ENCODE measurements at places on chromosomes 4 and X. TPM values are rescaled to one million over a fixed set of nuclear protein-coding genes. Genes with fewer than 3 reads are reported as not detected.

The PTTG2 gene
- 1.9 TPM for total RNA-seq

The GABRE gene
- not detected for total RNA-seq

- H3K4me1 ChIP-seq = no peaks in the 10 kb centered on the region
- H3K27me3 ChIP-seq = no peaks in the 10 kb centered on the region
- H3K4me3 ChIP-seq = no peak overlapping the region
- no peak for DNase-seq
- H3K27ac ChIP-seq = no peak overlapping the region
Observed at GRCh38 chr4:121990489-121990888, 38.6 kb upstream of the TRPC3 start.

DNA sequence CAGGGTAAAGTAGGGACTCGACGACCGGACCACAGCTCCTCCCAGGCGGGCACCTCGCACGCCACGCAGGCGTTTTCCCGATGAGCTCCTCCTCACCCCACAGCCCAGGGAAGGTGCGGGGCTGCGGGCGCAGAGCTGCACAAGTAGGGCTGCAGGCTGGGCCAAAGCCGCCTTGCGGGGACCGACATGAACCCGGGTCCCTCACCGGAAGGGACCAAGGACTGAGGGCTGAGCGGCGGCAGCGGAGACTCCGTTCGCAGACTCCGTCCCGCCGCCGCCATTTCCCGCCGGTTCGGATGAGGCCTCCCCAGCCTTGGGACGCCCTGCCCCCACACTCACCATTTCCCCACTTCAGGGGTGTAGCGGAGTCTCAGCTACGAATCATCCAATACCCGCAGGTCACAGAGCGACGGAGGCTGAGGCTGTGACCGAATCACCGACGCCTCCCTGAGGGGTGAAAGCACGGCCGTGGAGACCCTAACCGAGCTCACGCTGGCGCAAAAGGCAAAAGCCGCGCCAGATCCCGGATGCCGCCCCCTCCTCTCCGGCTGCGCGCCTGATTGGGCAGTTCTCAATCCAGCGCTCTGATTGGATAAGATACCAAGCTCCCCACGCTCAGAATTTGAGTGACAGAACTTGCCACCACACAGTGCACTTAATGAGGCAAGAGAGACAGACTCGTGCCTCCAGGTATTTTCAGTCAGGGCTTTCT is at the start of gene ZNF732:
ZNF732 (minus strand) TSS at position 506 of the 712 bp plus-strand sequence; CDS start at position 342, 164 bp downstream.
- DNase-seq = no peak
- no peak within 1 kb of the TSS for H3K27ac ChIP-seq
- H3K4me1 ChIP-seq = peaks cover 10% of the 10 kb centered on the region
- H3K27me3 ChIP-seq = no peaks in the 10 kb centered on the region
- no peaks in the 10 kb centered on the region for H3K36me3 ChIP-seq
